ENCODE measurements at places on chromosomes 2 and 18.

DNA sequence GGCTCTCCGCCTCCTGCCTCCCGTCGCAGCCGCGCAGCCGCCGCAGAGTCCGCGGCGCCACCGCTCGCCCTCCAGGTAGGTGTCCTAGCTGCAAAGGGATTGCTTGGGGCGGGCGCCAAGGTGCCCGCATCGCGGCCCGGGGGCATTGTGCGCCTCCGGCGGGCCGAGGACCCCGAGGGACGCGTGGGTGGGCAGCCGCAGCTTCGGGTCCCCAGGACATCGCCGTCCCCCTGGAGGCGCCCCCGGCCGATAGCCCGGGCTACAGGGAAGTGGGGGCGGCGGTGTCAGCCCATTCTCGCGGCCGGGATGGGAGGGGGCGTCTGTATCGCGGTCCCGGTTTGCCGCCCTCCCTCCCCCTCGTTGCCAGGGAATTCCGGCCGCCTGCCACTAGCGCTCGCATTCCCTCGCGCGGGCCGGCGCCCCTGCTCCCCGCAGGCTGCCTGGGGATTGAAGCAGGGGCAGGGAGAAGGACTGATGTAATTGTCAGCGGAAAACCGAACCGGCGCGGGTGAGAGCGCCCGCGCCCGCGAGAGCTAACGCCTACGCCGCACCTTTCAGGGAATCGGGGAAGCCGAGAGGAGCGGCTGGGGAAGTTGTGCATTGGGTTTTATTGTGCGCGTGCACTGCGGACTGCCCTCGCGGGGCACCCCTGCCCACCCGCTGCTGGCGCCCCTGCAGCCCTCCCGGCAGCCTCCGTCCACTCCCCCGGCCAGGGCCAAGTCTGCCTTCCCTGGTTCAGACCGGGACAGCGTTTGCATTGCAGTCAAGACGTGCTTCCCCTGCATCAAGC, 483 bp downstream of the OSBPL6 start:
- DNase-seq: peak; percentile 35

DNA sequence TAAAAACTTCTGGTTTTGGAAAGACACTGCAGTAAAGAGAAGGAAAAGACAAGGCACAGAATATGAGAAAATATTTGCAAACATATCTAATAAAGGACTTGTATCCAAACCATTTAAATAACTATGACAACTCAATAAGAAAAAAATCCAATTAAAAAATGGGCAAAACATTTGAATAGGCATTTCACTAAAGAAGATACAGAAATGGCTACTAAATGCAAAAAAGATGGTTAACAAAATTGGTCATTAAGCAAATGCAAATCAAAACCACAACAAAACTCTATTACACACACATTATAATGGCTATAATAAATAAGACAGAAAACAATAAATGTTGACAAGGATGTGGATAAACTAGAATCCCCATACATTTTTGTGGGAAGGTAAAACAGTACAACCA, 14.5 kb downstream of the MYOM1 start:
- no peak for DNase-seq

DNA sequence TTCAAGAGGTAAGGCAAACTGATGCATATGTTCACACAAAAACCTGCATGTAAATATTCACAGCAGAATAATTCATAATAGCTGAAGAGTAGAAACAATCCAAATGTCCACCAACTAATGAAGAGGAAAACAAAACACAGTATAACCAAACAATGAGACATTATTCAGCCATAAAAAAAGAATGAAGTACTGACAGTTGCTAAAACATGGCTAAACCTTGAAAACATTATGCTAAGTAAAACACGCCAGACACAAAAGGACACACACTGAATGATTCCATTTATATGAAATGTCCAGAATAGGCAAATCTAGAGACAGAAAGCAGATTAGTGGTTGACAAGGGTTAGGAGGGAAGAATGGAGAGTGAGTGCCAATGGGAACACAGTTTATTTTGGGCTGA, 86.9 kb downstream of the SESTD1 start:
- DNase-seq: no peak

DNA sequence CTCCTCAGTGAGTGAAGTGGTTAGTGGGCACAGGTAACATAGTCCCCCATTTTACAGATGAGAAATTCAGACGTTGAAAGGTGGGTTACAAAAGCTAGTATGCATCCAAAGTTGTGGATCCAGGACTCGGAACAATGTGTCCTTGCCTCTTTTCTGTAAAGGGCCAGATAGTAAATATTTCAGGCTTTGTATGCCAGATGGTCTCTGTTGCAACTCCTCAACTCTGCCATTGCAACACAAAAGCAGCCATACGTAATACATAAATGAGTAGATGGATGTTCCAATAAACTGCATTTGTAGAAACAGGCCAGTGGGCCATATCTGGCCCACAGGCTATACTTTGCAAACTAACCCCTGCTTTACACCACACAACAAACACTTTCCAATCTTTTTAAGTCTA, 166.6 kb upstream of the PKDCC start:
- DNase-seq: no peak

GRCh38 chr2:198479065-198479464, 674.7 kb downstream of the PLCL1 start:
- DNase-seq: no peak

- peak; percentile 58 for DNase-seq
Observed at GRCh38 chr18:43620936-43621335, 343.6 kb upstream of the SYT4 start.

GRCh38 chr2:168120730-168121129, 126.7 kb downstream of the STK39 start:
- no peak for DNase-seq

- no peak for DNase-seq
Observed at GRCh38 chr18:8810157-8810556, 104.8 kb downstream of the MTCL1 start.

DNA sequence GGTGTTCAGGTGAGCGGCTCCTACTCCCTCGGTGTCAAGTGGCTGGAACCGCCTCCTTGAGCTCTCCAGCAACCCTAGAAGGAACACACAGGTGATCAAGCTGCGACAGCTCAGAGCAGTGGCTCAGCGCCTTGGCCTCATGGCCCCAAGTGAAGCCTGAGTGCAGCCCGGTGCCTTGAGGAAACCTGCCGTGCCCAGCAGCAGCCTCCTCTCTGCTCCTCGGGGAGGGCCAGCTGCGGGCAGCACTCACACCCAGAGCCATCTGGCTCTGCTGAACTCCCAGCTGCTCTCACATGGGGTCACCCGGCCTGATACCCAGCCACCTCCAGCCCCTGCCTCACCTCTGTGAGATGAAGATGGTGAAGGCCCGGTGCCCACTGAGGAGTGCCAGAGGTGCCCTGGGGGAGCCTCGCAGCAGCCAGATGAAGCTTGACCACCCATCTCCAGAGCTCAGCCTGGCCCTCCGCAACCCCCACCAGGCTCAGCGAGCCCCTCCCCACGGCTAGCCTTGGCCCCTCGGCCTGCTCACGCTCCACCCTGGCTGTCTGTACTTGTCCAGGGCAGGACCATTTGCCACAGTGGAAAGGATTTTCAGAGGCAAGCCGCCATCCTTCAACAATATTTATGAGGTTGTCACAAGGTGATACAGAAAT, 70.6 kb upstream of the RAB6C start:
- no peak for DNase-seq

DNA sequence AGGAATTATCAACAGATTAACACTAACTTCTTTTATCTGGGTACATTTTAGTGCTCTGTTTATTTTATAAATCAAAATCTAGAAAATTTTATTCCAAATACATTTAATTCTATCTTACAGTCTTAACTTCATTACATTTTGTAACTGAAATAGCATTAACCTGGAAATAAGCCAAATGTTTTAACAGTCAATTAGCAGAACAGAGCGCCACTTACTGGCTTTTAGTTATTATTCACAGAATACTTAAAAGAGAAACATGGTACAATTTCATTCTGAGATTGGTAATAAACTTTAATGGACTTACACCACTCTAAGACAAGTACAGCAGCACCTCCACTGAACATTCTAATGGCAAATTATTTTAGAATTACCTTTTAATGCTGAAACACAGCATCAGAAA, 38.6 kb downstream of the SS18 start:
- DNase-seq: no peak

DNA sequence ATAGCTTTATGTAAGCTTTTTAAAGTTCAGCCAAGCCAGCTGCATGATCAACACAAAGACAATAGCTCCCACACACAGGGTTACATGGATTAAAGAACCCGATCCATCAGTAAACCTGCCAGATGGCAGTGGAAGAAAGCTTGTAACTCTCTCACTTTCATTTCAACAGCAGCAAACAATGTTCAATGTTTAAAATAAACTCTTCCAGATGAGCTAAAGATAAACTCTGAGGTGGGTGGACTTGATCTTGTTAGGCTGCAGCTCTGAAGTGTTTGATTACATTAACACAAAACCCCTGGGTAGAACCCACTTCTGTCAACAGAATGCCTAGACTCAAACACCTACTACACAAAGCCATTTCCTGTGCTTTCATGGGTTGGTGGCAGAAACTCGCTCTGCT, 13.9 kb downstream of the RDH14 start:
- no peak for DNase-seq

DNA sequence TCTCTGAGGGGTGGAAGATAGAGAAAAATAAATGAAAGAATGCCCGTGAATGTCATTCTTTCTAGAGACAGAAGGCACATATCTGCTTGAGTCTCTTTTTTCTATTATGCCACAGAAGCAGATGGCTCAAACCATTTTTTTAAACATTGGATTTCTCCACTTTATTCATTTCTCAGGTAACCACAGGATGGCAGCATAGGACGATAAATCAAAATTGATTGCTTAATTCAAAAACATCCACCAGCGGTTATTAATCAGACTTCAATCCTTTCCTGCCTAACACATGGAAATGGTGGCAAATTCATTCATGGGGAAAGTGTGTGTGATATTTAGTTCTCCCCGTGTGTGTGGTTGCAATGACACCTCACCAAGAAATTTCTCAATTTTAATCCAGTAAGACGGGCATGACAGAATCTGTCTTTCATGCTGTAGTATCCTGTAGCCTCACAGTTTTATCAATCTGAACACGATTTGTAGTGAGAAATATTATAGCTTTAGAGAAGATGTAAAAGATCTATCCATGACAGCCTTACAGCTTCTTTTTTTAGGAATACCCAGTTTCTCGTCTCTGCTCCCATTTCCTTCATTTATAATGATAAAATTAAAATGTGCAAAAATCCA, 72.2 kb downstream of the DSC3 start:
- no peak for DNase-seq

- no peak for DNase-seq
Observed at GRCh38 chr2:30223413-30223874, 7.9 kb upstream of the LBH start.

DNA sequence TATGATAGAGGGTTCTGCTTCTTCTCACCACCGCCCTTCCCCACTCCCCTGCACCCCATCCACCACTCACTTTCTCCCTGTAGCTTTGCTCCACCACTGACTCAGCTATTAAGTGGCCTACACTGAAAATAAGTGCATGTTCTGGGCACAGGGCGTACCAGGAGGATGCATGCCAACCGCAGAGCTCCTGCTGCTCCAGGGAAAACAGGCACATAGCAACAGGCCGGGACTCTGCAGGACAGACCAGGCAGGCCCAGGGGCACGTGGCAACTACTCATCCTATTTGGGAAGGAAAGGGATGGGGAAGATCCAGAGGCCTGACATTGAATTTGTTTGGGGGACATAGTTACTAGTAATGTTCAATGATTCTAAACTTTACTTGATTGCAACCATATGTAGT, 28.4 kb downstream of the ARL4C start:
- no peak for DNase-seq

DNA sequence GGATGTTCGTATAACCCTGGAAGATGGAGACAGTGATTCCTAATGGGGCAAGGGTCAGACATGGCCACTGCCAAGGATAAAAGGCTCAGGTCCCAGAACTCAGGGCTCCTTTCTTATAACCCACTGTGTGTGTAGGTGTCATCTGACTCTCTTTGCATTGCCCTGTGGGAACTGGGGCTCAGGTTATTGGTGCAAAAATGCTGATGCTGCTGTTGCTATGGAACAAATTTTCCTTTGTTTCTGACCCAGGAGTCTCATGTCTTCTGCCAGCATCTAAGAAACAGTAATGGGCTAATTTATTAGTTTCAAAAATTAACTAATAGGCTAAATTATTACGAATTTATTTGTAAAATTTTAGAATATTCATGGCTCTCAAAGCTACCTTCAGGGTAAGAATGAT, 24.3 kb upstream of the LDLRAD4 start:
- DNase-seq: no peak

GRCh38 chr2:58540681-58541080, 299.6 kb upstream of the FANCL start:
- no peak for DNase-seq

- DNase-seq: no peak
Observed at GRCh38 chr2:33153008-33153407, 206.3 kb downstream of the LTBP1 start.

- no peak for DNase-seq
Observed at GRCh38 chr18:48409591-48410094, 460 bp upstream of the ZBTB7C start.

DNA sequence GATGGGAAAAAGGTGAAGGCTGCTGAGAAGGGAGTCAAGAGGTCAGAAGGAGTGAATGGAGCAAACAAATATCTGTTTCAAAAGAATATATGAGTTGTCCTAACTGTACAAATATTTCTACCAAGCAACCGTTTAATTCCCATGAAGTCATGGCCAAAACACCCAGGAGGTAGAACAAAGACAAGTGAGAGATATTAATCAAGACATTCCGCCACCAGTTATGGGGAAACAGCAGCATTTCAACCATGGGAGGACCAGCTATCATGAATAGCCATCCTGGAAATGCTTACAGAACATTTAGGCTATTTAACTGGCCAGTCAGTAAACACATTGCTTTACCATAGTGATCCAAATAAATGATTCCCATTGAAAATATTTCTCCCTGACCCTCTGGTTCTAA, 396.3 kb downstream of the IRS1 start:
- DNase-seq: no peak

DNA sequence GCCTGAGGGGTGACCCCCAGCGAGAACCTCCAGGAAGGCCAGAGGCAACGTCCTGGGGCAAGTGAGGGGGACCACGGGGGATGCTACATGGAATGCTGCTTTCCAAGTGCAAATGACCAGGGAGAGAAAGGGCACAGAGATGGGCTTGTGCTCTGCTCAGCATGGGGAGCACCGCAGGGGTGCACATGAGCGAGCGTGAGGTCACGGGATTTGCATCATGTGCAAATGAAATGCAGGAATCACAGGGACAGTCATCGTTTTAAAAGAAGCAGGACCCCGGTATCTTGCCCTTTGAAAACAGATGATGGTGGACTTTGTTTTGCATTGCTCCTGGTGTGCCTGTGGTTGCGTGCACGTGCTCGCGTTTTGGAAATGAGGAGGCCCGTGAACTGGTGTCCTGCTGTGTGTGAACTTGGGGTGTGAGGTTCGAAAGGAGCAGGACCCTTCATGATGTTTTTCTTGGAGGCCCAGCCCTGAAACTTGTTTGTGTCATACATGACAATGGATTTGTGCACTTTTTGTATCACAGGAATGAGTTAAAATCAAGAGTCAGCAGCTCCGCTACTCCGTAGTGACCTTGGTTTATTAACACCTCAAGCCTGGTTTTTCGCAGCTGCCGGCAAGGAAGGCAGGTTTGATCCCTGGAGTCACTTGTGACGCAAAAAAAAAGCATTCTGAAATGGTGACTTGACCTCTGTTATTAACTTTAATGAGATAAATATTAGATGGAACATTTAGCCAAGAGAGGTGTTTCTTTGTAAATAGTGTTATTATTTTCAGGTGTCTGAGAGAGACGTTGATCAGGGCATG, 234.5 kb downstream of the LDLRAD4 start:
- no peak for DNase-seq

Data from suppressor macrophage (primary cell).